Fibroblast of skin of left quadriceps (primary cell): ENCODE measurements at places on chromosomes 1 and 21.

DNA sequence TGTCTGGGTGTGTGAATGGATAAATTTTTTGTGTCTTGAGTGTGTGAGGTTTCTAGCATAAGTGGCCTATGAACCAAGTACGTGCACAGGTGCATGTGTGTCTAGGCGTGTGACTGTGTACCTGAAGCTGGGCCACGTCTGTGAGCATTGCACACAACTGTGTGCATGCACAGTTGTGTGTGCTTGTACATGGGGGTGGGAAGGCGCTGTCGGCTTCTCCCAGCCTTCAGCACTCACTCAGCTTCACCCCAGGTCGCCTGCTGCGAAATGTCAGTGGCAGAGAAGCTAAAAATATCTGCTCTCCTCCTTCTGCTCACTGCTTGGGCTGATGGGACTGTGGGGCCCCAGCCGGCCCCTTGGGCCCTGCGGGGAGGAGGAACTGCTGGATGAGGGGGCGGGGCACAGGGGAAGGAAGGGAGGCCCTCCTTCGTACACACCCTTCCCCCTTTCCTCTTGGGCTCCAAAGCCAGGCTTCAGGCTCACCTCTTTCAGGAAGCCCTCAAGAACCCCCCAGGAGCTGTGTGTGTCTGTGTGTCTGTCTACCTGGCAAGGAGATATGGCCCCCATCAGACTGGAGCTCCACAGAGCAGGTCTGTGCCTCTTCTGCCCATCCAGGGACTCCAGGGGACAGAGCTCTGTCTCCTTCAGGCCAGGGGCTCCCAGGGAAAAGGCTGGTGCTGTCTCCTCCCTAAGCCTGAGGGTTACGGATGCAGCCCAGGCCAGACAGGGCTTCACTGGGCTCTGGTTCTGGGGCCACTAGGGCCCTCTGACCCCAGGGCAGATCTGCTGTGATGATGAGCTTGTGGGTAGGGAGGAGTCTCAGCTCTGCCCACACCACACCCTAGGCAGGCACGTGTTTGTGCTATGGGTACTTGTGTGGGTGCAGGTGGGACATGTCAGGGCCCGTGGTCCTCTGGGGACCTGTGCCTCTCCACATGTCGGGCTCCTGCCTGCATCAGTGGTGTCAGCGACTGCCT lies 35.6 kb upstream of the WASF2 start:
- DNase-seq: peak; percentile 49

- no peak for DNase-seq
These were observed 23.7 kb upstream of the C1orf198 start for GRCh38 chr1:230892018-230892491.

- DNase-seq: no peak
These were observed 601.6 kb upstream of the USP24 start for GRCh38 chr1:55816456-55817426.

GRCh38 chr1:221937155-221937953 lies 195.5 kb upstream of the DUSP10 start:
- no peak for DNase-seq

DNA sequence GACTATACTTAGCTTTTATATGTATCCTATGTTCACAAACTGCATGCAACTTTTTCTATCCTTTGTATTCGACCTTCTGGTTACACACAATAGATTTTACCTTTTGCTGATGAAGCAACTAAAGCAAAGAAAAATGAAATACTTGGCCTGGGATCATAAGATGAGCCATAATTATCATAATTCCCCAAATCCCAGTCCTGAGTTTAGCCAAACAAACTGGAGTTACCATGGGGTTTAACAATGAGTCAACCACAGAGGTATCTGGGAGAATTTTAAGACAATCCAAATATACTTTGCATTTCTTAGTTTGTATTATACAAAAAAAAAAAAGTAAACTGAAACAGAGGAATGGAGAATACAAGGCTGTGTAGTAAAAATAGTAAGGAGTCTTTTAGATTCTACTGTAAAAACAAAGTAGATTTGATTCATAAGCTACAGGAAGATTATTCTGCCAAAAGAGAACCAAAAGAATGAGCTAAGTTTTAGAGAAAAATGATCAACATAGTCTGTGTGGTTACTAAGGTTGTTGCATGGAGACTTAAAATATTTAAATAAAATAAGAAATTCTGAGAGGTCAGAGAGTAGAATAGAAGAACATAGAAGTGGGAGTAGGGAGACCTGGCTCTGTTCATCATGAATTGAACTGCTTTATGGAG lies 60.4 kb upstream of the GORAB start:
- DNase-seq: peak; percentile 46

- no peak for DNase-seq
These were observed 133.9 kb upstream of the NFIA start for GRCh38 chr1:60948486-60948885.

GRCh38 chr1:7783178-7783711 lies 846 bp upstream of the PER3 start:
- no peak for DNase-seq

GRCh38 chr1:92123868-92124267 lies 43.7 kb downstream of the BTBD8 start:
- DNase-seq: no peak

GRCh38 chr21:28447462-28447861 lies 545.2 kb downstream of the LTN1 start:
- no peak for DNase-seq
